Neuronal stem cell (in vitro differentiated cells): ENCODE measurements at places on chromosomes 16 and 17.

GRCh38 chr17:10768750-10769251, 35.1 kb downstream of the TMEM238L start:
- no peaks in the 10 kb centered on the region for H3K36me3 ChIP-seq
- no peak overlapping the region for H3K4me3 ChIP-seq
- H3K27ac ChIP-seq, result no peak overlapping the region
- DNase-seq, result no peak
- H3K4me1 ChIP-seq, result no peaks in the 10 kb centered on the region

DNA sequence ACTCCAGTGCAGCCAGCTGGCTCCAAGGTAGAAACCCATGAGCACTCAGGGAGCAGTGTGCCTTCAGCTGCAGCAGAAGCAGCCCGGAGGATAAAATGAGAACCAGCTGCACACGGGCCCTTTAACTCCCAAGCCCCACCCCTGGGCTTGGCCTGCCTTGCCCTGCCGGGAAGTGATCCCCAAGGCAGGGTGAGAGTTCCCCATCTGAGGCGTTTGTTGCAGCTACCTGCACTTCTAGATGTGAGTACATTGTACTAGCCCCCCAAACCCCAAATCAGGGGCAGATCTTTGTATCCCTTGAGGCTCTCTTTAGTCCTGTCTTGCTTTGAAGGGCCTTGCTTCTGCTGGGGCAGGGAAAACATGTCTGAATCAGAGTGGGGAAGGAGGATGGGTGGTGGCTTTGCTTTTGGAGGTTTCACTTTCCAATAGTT, at the start of gene MVP:
MVP (plus strand) TSS at position 192 of the 431 bp plus-strand sequence. CDS start 10,088 bp downstream, outside the sequence.
- H3K27me3 ChIP-seq, result no peaks in the 10 kb centered on the region
- no peak within 1 kb of the TSS for H3K4me3 ChIP-seq
- peaks cover 10% of the 10 kb centered on the region for H3K4me1 ChIP-seq
- H3K27ac ChIP-seq, result no peak within 1 kb of the TSS
- no peak for DNase-seq
- H3K36me3 ChIP-seq, result peaks cover 28% of the 10 kb centered on the region

DNA sequence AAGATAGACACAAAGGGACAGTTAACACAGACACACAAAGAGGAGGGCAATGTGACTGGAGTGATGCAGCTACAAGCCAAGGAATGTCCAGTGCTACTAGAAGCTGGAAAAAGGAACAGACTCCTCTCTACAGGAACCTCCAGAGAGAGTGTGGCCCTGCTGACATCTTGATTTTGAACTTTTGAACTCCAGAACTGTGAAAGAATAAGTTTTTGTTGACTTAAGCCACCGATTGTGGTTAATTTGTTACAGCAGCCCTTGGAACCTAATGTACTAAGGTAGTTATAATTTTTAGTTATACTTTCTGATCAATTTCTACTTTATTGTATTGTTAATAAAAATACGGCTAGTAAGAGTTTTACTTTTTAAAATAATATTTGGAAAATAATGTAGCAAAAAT, 129.1 kb downstream of the MYO1D start:
- H3K27me3 ChIP-seq, result no peaks in the 10 kb centered on the region
- no peak for DNase-seq
- H3K27ac ChIP-seq, result no peak overlapping the region
- H3K36me3 ChIP-seq, result no peaks in the 10 kb centered on the region
- no peak overlapping the region for H3K4me3 ChIP-seq

- no peaks in the 10 kb centered on the region for H3K36me3 ChIP-seq
- DNase-seq, result no peak
- H3K4me1 ChIP-seq, result peaks cover 9% of the 10 kb centered on the region
- H3K4me3 ChIP-seq, result no peak overlapping the region
- peaks cover 2% of the 10 kb centered on the region for H3K27me3 ChIP-seq
- H3K27ac ChIP-seq, result no peak overlapping the region
Observed at GRCh38 chr16:73170612-73171038, 122.7 kb upstream of the ZFHX3 start.

DNA sequence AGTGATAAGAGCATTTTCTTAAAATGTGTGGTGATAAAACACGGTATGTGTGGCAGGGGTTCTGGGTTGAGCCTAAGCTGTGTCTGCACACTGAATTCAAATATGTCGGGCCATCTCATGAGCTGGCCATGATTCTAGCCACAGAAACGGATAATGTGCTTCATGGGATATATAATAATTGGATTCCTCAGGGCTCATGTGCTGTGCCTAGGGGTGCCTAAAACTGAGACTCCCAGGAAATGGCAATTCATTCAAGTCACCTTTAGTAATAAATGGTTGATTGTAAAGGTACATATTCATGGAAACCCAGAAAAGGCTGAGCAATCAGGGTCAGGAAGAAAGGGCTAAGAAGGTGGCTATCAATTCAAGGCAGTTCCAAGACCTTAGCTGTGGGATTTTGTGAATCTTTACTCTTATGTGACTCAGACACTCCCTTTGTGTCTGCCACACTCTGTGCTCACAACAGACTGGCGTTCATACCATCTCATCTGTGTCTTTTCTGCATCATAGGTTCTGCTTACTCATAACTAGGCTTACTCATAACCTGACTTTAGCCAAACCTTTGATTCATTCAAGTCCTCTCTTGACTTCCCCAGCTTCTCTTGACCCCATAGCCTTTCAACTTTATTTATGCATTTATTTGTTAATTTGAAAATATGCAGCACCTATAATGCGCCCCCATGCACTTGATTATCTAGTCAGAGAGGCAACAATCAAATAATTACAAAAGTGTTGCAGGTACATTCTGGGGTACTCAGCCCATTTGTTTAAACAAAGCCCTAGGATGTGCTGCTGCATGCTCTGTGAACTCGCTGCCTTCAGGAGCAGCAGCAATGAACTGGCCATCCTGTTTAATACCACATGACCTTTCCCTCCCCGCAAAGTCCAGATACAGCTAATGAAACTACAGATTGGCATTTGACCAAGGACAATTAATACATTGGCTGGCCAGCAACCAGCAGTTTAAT, 28.4 kb upstream of the MED13 start:
- H3K36me3 ChIP-seq, result no peaks in the 10 kb centered on the region
- H3K27ac ChIP-seq, result no peak overlapping the region
- DNase-seq, result no peak
- no peaks in the 10 kb centered on the region for H3K4me1 ChIP-seq
- no peak overlapping the region for H3K4me3 ChIP-seq

DNA sequence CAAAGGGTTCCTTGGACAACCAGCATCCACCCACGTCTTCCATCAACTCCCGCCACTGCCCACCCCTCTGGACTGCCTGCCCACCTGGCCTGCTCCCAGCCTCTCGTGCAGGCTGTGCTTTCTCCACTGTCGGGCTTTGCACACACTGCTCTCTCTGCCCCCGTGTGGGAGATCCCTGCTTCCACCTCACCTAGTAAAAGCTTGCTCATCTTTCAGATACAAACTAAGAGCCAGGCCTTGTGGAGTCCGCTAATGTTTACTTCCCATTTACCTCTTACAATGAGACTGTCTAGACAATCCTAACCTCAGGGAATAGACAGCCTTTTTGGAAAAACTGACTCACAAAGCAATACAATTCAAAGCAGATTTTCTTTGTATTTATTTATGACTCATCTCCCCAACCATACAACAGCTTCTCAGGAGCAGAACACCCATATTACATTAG, 67.6 kb downstream of the USP31 start:
- peaks cover 13% of the 10 kb centered on the region for H3K36me3 ChIP-seq
- no peak for DNase-seq
- no peak overlapping the region for H3K27ac ChIP-seq
- H3K27me3 ChIP-seq, result no peaks in the 10 kb centered on the region
- H3K4me1 ChIP-seq, result no peaks in the 10 kb centered on the region
- H3K4me3 ChIP-seq, result no peak overlapping the region

- peaks cover 5% of the 10 kb centered on the region for H3K36me3 ChIP-seq
- no peaks in the 10 kb centered on the region for H3K27me3 ChIP-seq
- DNase-seq, result no peak
- peak overlapping the region; percentile 58 for H3K4me3 ChIP-seq
- peaks cover 4% of the 10 kb centered on the region for H3K4me1 ChIP-seq
Observed at GRCh38 chr16:84699147-84699711, 571 bp upstream of the USP10 start.

- DNase-seq, result no peak
- no peaks in the 10 kb centered on the region for H3K36me3 ChIP-seq
- peaks cover 5% of the 10 kb centered on the region for H3K4me1 ChIP-seq
- H3K27ac ChIP-seq, result no peak overlapping the region
Observed at GRCh38 chr17:71398800-71399219, 722.0 kb upstream of the SOX9 start.

GRCh38 chr17:74745548-74746177, 2.8 kb upstream of the NHERF1 start:
- H3K4me3 ChIP-seq, result no peak overlapping the region
- DNase-seq, result no peak
- no peak overlapping the region for H3K27ac ChIP-seq
- H3K27me3 ChIP-seq, result no peaks in the 10 kb centered on the region
- H3K4me1 ChIP-seq, result peaks cover 32% of the 10 kb centered on the region

DNA sequence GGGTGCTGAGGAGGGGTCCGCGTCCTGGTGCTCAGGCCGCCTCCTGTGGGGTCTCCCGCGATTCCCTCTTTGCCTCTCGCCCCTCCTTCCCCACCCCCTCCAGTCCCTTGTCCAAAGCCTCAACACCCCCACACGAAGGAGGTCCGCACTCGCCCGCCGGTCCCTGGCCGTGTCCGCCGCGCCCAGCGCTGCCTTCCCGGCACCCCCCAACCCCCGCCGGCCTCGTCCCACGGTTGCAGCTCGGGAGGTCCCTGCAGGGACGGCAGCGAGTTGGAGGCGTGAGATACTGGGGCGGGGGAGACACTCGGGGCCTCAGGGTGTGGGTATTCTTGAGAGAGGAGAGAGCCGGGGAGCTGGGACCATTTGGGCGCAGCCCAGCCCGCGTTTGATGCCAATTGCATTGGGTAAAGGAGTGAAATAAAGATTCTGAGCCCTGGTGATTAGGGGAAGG, 468 bp downstream of the FLYWCH2 start:
- H3K36me3 ChIP-seq, result no peaks in the 10 kb centered on the region
- no peaks in the 10 kb centered on the region for H3K27me3 ChIP-seq
- peak overlapping the region; percentile 95 for H3K4me3 ChIP-seq
- H3K27ac ChIP-seq, result peak overlapping the region; percentile 35
- DNase-seq, result no peak
- H3K4me1 ChIP-seq, result peaks cover 1% of the 10 kb centered on the region

DNA sequence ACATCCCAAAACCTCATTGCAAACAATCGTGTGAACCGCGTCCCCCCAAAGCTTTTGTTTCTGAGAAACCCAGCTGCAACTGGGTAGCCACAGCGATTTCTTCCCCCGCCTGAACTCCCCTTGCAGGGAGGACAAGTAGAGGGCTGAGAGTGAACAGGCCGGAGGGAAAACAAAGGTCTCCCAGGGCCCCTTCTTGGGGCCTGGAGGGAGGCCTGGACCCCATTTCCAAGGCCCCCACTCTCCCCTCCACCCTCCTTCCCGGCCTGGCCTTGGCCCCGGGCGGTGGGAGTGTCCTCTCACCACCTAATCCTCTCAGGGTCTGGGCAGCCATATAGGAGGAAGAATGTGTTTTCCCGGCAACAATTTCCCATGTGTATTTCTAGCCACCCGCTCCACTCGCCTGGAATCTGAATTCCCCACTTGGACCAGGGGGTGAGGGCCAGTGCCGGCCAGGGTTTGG, 2.6 kb downstream of the GLIS2 start:
- H3K27me3 ChIP-seq, result peaks cover 16% of the 10 kb centered on the region
- peaks cover 38% of the 10 kb centered on the region for H3K4me1 ChIP-seq
- no peak overlapping the region for H3K4me3 ChIP-seq
- no peak for DNase-seq
- no peak overlapping the region for H3K27ac ChIP-seq

GRCh38 chr16:27285676-27286196, 17.2 kb upstream of the NSMCE1 start:
- H3K4me1 ChIP-seq, result peaks cover 4% of the 10 kb centered on the region
- H3K36me3 ChIP-seq, result no peaks in the 10 kb centered on the region
- DNase-seq, result no peak
- no peak overlapping the region for H3K27ac ChIP-seq
- H3K27me3 ChIP-seq, result no peaks in the 10 kb centered on the region

DNA sequence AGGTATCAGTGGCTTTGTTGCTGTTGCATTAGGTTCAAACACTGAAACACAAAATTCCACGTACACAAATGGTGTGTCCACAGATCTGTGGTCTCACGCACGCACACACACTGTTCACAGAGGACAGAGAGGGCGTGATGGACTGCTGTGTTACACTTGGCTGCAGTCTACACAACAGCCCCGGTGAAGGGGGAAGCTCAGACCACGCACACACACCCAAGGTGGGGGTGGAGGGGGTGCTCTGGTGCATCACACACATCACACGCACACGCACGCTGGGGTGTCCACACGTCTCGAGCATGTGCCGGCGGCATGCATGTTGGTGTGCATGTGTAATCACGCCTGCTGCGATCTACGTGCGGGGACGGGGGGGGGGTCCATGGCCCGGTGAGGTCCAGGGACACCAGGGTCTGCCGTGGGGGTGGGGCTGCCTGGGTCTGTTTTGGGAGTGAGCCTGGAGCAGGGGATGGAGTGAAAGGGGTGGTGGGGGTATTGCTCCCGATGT, 7.3 kb downstream of the HSD3B7 start:
- H3K27ac ChIP-seq, result no peak overlapping the region
- no peak for DNase-seq
- no peaks in the 10 kb centered on the region for H3K27me3 ChIP-seq
- peaks cover 6% of the 10 kb centered on the region for H3K36me3 ChIP-seq
- H3K4me1 ChIP-seq, result peaks cover 6% of the 10 kb centered on the region
- H3K4me3 ChIP-seq, result no peak overlapping the region

DNA sequence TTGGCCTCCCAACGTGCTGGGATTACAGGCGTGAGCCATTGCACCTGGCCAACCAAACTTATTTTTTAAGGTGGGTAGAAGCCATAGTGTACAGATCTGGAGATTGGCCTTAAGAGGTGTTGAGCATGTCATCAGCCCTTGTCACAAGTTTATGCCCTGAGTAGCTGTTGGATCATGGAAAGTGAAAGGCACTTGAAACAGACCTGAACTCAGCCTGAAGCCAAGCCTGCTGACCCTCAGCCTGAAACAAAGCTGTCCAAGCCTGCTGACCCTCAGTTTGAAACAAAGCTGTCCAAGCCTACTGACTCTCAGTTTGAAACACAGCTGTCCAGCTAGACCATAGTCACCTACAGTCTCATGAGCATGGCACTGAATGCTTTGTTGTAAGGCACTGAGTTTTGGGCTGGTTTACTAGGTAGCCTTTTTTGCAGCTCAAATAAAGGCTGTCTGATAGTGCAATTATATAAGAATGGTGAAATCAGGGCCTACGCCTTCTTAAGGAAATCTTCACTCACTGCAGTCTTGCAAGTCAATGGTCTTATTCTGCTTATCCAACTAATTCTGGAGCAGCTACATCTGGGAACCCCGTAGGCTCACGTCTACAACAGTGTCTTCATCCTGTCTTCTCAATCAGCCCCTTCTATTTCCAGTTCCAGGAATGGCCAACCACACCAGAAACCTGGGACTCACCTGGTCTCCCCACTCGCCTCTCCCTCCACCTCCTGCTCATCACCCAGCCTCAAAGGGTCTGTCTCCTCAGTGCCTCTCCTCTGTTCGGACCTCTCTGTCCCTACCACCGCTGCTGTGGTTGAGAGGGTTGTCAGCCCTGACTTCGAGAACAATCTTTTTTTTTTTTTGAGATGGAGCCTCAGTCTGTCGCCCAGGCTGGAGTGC, 2.9 kb upstream of the NPIPB15 start:
- H3K36me3 ChIP-seq, result no peaks in the 10 kb centered on the region
- no peak overlapping the region for H3K4me3 ChIP-seq
- H3K27ac ChIP-seq, result no peak overlapping the region
- no peak for DNase-seq
- H3K4me1 ChIP-seq, result no peaks in the 10 kb centered on the region
- no peaks in the 10 kb centered on the region for H3K27me3 ChIP-seq
